ENCODE measurements at places on chromosomes 2 and 18. TPM values are rescaled to one million over a fixed set of nuclear protein-coding genes. Genes with fewer than 3 reads are reported as not detected.

Gene SGPP2
- 2.3 TPM for polyA plus RNA-seq

Gene DNAJC5G
- polyA plus RNA-seq, result 0.23 TPM

Gene HTR2B
- 0.61 TPM for polyA plus RNA-seq

Gene SLC11A1
- polyA plus RNA-seq, result 0.62 TPM

Gene PXDN
- 160 TPM for polyA plus RNA-seq

Gene DOK1
- 11.8 TPM for polyA plus RNA-seq

Gene PNKD
- 69.9 TPM for polyA plus RNA-seq

Gene SLC14A1
- 0.84 TPM for polyA plus RNA-seq

Gene AKAIN1
- not detected for polyA plus RNA-seq

Gene RUFY4
- polyA plus RNA-seq, result 0.30 TPM

Gene LIPG
- 10.9 TPM for polyA plus RNA-seq

Gene SERPINB2
- polyA plus RNA-seq, result 0.24 TPM

Gene ADCY3
- polyA plus RNA-seq, result 35.4 TPM

Gene ABCA12
- 0.26 TPM for polyA plus RNA-seq

Gene SIX3
- not detected for polyA plus RNA-seq

Gene ESCO1
- 17.0 TPM for polyA plus RNA-seq

Gene STARD7
- 94.3 TPM for polyA plus RNA-seq

Gene ZNF892
- 2.5 TPM for polyA plus RNA-seq

Gene CACNB4
- 12.8 TPM for polyA plus RNA-seq

Gene CRYGD
- polyA plus RNA-seq, result not detected

Gene NCKAP5
- polyA plus RNA-seq, result 15.9 TPM

Gene RGPD4
- polyA plus RNA-seq, result not detected

Gene DNER
- 2.4 TPM for polyA plus RNA-seq

Gene CXCR4
- polyA plus RNA-seq, result 53.4 TPM

Gene PRSS56
- not detected for polyA plus RNA-seq

Gene KCNE4
- 5.3 TPM for polyA plus RNA-seq

Gene ACADL
- 16.4 TPM for polyA plus RNA-seq

Measured in right lung (tissue), 10 donors.